ENCODE measurements at places on chromosomes 2 and 18.

GRCh38 chr2:236607471-236608187 is 38.0 kb downstream of the ACKR3 start:
- DNase-seq: no peak

GRCh38 chr18:25457126-25457525 is 105.2 kb upstream of the ZNF521 start:
- DNase-seq: no peak

- DNase-seq: no peak
Measured at GRCh38 chr2:237092506-237092905, 6.8 kb downstream of the COPS8 start.

DNA sequence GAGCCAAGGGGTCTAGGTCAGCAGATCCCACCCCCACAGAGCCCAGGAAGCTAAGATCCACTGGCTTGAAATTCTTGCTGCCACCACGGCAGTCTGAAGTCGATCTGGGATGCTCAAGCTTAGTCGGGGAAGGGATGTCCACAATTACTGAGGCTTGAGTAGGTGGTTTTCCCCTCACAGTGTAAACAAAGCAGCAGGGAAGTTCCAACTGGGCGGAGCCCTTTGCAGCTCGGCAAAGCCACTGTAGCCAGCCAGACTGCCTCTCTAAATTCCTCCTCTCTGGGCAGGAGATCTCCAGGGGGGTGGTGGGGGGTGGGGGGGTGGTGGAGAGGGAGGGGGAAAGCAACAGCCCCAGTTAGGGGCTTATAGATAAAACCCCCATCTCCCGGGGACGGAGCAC is 419.5 kb downstream of the NUP35 start:
- no peak for DNase-seq

GRCh38 chr2:48272199-48272598 is 257.8 kb upstream of the STON1 start:
- DNase-seq: no peak

DNA sequence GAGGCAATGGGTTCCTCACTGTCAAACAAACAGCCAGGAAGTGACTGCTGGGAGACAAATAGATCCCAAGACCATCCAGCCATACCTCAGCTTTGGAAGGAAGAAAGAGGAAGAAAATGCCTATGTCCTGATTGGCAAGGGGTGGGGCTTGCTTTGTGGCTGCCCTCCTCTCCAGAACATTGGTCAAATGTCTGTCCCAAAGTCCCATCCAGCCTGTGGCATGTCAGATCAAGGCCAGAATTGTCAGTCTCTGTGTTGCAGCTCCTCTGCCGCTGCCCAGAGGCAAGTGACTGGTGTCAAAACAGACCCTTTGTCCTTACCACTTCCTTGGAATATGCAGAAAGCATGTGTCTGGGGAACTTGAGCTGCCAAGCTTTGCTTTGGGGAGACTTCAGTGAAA is 63.0 kb upstream of the SMAD2 start:
- no peak for DNase-seq

- no peak for DNase-seq
Measured at GRCh38 chr2:240775905-240776304, 44.1 kb downstream of the KIF1A start.

DNA sequence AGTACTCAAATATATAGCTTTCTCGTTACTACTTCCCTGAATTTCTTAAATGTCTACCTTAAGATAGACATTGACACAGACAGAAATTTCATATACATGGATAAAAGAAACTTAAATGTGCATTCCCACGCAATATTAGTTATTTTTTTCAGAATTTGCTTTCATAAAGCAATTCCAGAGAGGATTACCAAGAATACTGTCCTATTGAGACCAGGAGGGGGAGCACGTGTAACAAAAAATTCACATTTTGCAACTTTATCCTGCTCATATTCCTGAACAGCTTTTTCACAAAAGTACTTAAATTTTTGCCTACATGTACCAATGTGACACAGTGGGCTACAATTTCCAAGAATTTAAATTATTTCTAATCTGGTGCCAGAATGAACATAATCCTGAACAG is 30.7 kb upstream of the ERCC3 start:
- no peak for DNase-seq

DNA sequence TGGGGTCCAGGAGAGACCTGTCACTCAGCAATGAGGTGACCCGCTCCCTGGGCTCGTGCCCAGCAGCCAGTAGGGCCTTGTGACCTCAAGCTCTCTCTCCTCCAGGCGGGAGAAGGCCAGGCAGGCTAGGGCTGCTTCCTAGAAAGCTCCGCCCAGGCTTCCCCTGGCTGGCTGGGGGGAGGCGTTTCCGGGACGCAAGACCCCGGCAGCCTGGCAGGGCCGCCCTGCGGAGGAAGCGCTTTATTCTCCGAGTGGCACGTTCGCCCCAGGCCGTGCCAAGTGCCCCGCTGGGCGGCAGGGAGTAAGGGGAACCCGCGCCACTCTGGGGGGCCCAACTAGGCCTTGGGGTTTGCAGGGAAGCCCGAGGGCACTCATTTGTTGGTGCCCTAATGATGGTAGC is 21.2 kb upstream of the EPAS1 start:
- peak; percentile 60 for DNase-seq

GRCh38 chr18:58447402-58448095 is 181.3 kb downstream of the ALPK2 start:
- DNase-seq: no peak

DNA sequence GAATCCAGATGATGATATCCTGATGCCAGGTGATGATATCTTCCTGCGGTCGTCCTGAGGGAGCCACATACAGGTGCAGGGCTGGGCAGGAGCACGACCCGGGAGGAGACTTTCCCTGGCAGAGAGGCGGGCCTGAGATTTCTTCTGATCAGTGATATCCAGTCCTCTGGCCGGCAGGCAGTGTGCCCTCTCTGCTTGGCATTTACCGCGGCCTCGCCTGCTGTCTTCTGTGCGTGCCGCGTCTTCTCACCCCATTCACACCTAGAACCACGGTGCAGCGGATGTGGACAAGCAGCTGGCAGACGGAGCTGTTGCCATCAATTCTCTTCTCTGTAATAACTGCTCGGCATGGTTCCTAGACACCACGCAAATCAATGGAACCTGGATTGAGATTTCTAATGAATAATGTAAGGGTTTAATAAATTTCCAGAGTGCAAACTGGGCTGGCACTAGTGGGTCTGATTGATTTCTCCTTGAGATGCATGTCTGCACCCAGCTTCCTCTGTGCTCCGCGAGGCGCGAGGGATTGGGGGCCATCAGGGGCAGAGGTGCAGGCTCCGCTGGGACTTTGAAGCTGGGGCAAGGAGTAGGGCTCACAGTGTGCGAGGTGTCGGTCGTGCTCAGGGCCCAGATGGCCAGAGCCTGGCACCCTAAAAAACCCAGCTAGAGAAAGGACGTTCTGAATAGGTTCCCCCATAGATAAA is 208.9 kb upstream of the HDAC4 start:
- DNase-seq: no peak

GRCh38 chr2:203859030-203859789 is 8.4 kb upstream of the CTLA4 start:
- no peak for DNase-seq

DNA sequence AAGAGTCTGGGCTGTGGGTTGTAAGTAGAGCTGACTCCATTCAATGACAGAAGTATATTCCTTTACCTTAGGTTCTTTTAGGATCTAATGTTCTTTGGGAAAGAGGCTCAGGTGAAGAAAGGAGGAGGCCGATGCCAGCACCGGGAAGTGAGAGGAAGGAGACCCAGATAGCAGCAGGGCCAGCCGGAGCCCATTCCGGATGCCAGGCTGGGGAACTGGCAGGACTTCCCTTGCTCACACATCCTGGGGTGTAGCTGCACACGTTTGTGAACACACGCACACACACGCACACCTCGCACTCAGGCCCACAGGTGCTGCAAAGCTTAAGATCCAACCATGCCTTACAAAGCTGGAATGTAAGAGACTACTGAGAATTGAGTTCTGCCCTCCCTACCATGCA is 95.8 kb upstream of the SMAD2 start:
- peak; percentile 24 for DNase-seq

GRCh38 chr18:56139372-56139771 is 499.0 kb downstream of the TXNL1 start:
- DNase-seq: no peak

DNA sequence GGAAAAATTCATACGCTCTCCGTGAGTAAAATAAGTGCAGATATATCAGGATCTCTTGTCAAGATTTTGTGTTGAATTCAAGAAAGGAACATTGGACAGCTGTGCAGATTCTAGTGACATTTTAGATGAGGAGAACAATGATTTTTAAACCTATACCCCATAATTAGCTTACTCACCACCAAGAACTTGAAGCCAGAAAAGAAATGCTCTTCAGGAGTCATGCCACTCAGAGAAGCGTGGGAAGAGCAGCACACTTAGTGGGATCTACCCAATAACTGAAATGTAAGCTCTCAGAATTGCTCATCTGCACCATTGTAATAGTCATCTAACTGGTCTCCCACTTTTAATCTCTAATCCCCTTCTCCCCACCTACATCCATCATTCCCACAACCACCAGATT is 9.2 kb upstream of the ERMN start:
- no peak for DNase-seq

DNA sequence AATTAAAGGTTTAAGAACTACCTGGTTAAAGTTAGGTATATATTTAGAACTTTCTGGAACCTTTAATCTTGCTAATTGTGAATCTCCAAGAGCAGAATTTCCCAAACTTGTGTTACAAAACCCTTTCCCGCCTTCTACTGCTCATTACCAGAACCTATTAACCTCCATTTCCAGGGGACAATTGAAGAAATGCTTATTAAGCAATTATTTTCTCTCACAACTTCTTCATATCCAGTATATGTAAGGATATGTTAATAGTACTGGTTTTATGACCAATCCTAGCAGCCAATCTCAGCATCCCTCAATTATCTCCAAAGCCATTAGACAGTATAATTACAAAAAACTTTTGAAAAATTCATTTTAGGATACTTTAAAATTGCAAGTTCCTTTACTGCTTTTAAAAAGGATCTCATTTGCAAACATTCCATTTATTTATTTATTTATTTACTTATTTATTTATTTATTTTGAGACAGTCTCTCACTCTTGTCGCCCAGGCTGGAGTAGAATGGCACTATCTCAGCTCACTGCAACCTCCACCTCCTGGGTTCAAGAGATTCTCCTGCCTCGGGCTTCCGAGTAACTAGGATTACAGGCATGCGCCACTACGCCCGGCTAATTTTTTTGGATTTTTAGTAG is 3.7 kb downstream of the GFPT1 start:
- no peak for DNase-seq

- peak; percentile 49 for DNase-seq
Measured at GRCh38 chr2:172095146-172095904, 7.4 kb downstream of the DLX2 start.

- DNase-seq: no peak
Measured at GRCh38 chr2:147327613-147328012, 517.2 kb upstream of the ACVR2A start.

- no peak for DNase-seq
Measured at GRCh38 chr2:183542606-183543005, 418.4 kb downstream of the NUP35 start.
